ENCODE measurements at places on chromosomes 6 and 20. TPM values are rescaled to one million over a fixed set of nuclear protein-coding genes. Genes with fewer than 3 reads are reported as not detected.
A peak's percentile ranks its signal among the peaks of the same experiment; 100 is the strongest.

- DNase-seq = no peak
Observed at GRCh38 chr6:97820400-97820799, 537.4 kb upstream of the MMS22L start.

GRCh38 chr6:36984581-36985416 lies 1.2 kb downstream of the MTCH1 start:
- DNase-seq = peak; percentile 48

GRCh38 chr20:36062799-36063198 lies 91.7 kb upstream of the EPB41L1 start:
- no peak for DNase-seq

The MYCT1 gene
- total RNA-seq = 21.2 TPM

GRCh38 chr20:36875702-36876472 lies at the start of gene TLDC2:
TSS of gene TLDC2 (plus strand) at chr20:36876138. CDS start at chr20:36876175, 37 bp downstream.
- DNase-seq = no peak

GRCh38 chr6:108765495-108765894 lies 82.7 kb upstream of the ARMC2 start:
- no peak for DNase-seq

The UBE2C gene
- 6.9 TPM for total RNA-seq

DNA sequence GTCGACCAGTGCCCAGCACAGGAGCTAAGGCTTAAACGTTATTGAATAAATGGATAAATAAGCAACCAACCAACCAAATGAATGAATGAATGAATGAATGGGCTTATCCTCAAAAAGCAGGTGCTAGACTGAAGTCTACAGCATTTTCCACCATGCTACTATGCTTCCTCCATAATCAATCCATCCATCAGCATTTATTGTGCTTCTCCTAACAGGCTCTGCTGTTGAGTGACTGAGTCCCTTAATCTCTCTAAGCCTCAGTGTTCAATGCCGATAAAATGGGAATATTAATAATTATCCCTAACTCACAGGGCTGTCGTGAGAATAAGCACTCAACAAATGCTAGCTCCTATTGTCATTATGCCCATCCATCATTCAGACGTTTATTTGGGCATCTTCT lies 4.6 kb upstream of the NOL4L start:
- no peak for DNase-seq

GRCh38 chr6:75167851-75168250 lies 38.0 kb downstream of the COL12A1 start:
- DNase-seq = no peak

- peak; percentile 16 for DNase-seq
Observed at GRCh38 chr6:149750136-149750609, 632 bp downstream of the PCMT1 start.

GRCh38 chr6:151239603-151240035 lies at the start of gene AKAP12:
TSS of gene AKAP12 (plus strand) at chr6:151239967. CDS start at chr6:151240563, 596 bp downstream.
- peak; percentile 24 for DNase-seq

GRCh38 chr6:108164543-108164814 lies 1.3 kb upstream of the NR2E1 start:
- no peak for DNase-seq

DNA sequence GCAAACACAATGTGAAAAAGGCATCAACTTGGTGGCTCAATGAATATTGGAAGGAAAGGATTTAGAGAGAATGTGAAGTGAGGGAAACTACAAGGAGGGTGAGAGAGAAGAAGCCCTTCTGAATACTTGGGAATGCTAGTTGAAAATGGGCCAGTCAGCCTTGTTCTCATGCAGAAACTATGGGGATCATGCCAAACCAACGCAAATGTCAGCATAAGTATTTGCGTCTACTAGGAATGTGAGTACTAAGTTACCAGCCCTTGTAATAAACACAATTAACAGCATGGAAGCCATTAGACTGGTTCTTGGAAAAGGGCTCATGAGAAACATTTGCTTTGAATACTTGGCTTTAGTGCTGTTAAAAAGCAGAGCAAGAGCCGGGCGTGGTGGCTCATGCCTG lies 54.9 kb upstream of the AIG1 start:
- DNase-seq = no peak

DNA sequence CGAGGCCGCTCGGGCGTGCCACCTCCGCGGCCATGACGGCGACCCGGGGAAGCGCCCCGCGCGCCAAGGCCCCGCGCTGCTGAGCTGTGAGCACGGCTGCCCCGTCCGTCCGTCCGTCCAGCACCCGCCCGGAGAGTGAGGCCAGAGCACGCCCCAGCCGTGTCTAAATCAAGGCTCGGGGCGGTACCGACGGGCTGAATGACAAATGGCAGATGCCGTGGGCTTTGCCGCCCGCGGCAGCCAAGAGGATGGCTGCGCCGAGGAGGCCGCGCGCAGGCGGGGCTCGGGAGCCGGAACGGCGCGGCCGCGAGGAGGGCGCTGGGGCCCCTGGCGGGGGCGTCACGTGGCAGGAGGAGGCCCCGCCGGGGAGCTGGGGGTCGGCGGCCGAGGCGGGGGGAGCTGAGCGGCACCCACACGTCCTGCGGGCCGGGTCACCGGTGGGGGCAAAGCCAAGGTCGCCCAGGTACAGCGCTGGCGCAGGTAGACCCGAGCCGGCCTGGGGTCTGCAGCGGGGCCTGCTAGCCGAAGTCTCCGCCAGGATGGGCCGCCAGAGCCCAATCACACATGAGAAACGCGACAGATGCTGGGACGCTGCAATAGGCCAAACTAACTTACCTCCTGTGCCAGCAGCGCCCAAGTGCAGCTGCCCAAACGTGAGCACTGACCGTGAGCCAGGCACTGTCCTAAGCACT lies at the start of gene PLAGL1:
Gene PLAGL1, minus strand, starts transcription at position 140 of the 692 bp plus-strand sequence. CDS start 60,123 bp downstream, outside the sequence.
- peak; percentile 51 for DNase-seq

The TRIM15 gene
- not detected for total RNA-seq
